ENCODE measurements at places on chromosomes 13 and 19.

GRCh38 chr13:88544836-88545235 is 873.7 kb downstream of the SLITRK5 start:
- DNase-seq, result no peak

DNA sequence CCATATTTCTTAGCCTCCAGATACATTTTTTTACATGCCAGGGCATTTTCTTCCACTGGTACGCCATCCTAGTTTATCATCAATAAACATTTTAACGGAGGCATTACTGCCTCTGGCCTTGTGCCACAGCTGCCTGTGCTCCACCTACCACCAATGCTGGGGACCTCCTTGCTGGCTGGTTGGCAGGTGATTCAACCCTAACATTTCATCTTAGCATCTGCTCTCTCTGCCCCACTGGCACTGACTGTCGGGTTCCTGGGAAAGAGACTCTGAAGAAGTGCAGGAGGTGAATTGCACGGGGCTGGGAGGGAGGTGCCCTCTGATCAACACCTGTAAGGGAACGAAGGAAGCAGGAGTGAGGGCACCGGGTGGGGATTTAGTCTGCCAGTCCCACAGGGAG is 51.4 kb upstream of the KCTD15 start:
- no peak for DNase-seq

- DNase-seq, result no peak
Measured at GRCh38 chr13:24625870-24626849, 54.0 kb upstream of the ATP12A start.

DNA sequence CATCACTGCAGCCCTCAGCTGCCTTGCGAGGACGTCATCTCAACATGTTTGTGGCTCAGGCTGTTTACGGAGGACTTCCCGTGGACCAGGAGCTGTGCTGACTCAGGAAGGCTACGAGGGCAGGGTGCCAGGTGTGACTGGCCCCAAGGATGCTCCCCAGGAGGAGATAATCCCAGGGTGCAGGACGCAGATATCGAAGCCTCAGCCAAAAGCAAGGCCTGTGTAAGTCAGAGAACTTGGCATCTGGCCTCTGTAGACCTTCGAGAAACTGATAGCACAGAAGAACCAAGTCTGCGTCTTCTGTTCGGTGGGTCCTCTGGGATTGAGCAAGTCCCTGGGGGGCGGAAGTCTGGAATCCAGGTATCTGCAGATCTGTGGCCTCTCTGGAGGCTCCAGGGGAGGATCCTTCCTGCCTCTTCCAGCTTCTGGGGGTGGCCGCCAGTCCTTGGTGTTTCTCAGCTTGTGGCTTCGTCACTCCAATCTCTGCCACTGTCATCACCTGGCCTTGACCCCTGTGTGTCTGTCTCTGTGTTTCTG is 2.6 kb upstream of the DOHH start:
- no peak for DNase-seq

DNA sequence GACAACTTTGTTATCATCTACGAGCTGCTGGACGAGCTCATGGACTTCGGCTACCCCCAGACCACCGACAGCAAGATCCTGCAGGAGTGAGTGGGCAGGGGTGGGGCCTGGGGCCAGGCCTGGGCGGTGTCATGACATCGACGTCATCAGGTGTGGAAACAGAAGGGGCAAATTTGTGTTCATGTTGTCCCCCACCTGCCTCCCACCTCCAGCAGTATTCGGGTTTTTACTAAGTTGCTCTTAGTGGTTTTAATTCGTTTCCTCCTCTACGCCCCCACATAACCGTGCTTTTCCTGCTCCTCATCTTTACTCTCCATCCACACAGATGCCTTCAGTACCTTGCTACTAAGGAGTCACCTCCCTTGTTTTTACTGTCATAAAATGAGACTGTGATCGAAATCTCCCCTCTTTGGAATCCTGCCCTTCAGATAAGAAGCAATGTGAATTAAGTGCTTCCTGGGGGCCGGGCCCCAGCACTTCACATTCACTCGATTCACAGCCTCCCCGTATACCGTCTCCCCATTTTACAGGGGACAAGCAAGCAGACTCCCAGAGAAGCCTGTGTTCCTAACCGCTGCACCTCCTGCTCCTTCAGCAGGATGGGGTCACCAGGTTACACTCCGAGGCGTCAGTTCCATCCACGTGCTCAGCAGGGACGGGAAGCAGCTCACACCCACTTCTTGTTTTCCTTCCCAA is 10.5 kb downstream of the AP1M1 start:
- no peak for DNase-seq

- DNase-seq, result peak; percentile 41
Measured at GRCh38 chr19:55223291-55224037, 5.1 kb downstream of the TMEM86B start.

GRCh38 chr13:28325022-28325421 is 169.9 kb downstream of the FLT1 start:
- DNase-seq, result no peak

GRCh38 chr13:73983109-73983508 is 151.1 kb downstream of the KLF12 start:
- no peak for DNase-seq

GRCh38 chr19:54455786-54456422 is 6.9 kb downstream of the LENG8 start:
- no peak for DNase-seq

- no peak for DNase-seq
Measured at GRCh38 chr19:30539981-30540380, 167.8 kb downstream of the ZNF536 start.

- DNase-seq, result peak; percentile 44
Measured at GRCh38 chr13:113115363-113116205, 7.0 kb upstream of the F10 start.

DNA sequence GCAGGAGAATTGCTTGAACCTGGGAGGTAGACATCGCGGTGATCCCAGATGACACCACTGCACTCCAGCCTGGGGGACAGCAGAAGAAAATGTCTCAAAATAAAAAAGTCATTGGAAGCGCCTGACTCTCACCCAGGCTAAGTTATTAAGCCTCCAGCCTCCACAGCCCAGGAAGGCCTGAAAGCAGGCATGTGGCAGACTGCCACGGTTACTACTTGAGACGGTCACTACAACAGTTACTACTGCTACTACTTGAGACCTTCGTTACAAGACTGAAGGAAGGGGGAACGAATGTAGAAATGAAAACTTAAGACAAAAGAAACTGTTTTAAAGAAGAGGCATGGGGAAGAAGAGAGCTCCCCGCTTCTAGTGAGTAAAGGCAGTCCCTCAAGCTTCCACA is 9.6 kb downstream of the PRR22 start:
- DNase-seq, result no peak

GRCh38 chr19:46606019-46606418 is 4.9 kb downstream of the CALM3 start:
- DNase-seq, result no peak

GRCh38 chr13:113884821-113885220 is 20.9 kb upstream of the GAS6 start:
- DNase-seq, result no peak

DNA sequence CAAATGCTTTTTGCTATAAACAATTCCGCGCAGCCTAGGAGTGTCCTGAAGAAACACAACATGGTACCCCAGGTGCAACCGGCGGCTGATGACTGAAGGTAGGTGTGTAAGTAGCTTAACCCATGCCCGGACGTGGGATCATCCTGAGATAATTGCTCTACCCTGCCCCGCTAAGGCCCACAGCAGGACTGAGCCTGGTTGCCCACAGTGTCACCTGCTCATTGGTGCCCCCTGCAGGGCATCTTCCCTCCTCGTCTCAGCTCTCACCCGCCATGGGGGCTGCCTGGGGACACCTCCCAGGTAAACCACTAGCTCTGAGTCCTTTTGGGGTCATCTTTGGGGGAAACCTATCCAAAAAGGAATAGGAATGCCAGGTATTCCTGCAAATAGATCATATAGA is 22.3 kb downstream of the TMEM161A start:
- DNase-seq, result peak; percentile 91

- peak; percentile 36 for DNase-seq
Measured at GRCh38 chr13:113647351-113648215, 10.4 kb downstream of the ATP4B start.

DNA sequence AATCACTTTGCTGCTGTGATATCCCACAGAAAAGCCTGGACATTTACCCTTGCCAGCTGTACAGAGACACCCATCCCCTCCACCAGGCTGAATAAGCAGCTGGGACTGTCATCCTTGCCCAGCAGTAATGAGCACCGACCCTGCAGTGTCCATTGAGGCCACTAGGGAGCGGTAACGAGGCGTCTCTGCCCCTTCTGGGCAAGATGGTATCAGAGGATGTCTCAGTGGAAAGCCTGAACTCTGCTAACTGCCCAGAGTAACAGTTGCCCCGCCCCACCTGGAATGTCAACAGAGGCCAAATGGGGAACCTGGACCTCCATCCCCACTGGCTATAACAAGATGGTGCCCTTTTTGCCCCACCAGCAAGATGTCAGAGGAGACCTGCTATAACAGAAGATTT is 22.8 kb upstream of the CEACAM20 start:
- DNase-seq, result peak; percentile 84
